ENCODE measurements at places on chromosomes 4 and X.

DNA sequence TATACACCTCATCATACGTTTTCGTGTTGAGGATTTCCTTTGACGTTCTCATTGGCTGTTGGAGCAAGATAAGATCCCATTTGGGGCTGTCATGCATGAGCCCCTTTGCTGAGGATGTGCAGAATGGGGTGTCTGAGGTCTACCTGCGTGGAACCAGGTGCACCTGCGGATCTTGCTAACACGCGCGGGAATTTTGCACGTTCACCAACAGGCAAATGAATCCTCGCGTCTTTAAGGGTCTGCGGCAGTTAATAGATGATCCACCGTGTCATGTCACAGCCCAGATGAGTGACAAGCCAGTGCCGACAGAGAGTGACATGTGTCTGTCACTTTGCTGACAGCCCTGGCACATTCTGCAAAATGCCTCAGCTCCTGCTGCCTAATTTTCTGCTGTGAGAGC lies 56.3 kb upstream of the SHOX start:
- no peak for DNase-seq

GRCh38 chr4:11427121-11427996 lies 1.3 kb downstream of the HS3ST1 start:
- no peak for DNase-seq

DNA sequence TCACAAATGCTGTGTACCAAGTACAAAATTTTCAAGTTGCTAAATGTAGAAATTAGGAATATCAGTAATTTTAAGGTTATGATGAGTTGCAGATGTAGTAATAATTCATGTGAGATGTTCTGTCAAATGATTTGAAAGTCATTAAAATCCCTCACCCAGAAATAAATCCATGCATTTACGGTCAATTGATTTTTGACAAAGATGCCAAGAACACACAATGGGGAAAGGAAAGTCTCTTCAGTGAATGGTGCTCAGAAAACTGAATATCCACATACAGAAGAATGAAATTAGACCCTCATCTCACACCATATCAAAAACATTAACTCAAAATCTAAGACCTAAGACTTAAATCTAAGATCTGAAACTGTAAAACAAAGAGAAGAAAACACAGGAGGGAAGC lies 12.9 kb upstream of the BMPR1B start:
- DNase-seq: no peak

- DNase-seq: no peak
Measured at GRCh38 chrX:126485409-126485808, 67.2 kb downstream of the DCAF12L1 start.

- no peak for DNase-seq
Measured at GRCh38 chr4:142036795-142037583, 400.6 kb downstream of the IL15 start.

DNA sequence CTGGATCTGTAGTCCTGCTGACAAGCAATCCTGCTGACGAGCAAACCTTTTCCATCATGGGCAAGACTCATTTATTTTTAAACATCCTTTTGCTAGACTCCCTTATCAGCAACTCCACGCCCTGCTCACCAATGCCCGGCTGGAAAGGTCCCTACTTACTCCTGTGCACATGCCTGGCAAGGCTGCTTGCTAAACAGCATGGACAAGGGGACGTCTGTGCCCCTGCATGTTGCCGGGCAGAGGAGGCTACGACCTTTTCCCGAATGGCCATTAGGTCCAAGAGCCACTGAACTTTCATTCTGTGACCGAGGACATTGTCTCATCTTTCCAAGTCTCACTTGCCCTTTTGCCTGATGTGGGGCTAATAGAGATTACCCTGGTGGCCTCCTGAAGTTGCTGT lies 98.6 kb downstream of the MGST2 start:
- DNase-seq: peak; percentile 83

GRCh38 chr4:89277412-89277811 lies 30.2 kb downstream of the GPRIN3 start:
- no peak for DNase-seq

DNA sequence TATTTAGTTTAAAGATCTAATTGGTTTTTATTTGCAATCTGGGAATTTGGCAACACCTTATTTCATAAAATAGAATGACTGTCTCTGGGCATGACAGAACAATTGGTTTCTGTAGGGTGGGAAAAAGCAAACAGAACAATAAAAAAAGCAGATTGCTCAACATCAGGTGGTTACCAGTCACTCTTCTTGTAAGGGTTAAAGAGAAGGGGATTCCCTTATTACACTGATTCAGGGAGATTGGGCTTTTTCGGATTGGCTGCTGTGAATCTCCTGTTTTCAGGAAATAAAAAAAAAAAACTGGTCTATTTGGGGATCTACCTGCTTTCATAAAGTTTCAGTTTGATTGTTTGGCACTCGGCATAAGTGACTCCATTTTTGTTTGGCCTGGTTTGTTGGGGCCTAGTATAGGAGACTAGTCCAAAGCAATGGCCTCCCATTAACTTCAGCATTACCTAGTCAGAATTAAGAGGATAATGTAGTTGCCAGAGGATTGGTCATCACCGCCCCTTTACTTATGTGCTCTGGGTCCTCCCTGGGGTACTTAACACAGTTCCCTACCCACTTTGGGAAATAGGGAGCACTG lies 380.5 kb downstream of the IDS start:
- DNase-seq: no peak

- no peak for DNase-seq
Measured at GRCh38 chr4:109826719-109827118, 1.1 kb upstream of the RRH start.

DNA sequence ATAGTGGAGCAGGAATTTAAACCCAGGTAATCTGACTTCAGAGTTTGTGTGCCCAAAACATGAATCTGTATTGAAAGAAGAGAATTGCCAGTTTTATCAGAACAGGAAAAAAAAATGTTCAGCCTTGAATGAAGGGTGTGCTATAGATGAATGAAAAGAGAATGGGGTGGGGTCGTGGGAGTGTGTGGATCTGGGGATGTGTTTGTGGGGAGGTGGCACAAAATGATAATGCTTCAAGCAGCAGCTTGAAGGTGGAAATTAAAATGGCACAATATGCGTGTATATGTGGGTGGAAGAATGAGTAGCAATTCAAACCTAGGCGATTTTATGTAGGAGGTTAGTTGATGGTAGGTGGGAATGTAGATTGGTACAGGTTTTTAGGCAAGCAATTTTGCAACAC lies 122.2 kb downstream of the IL1RAPL1 start:
- no peak for DNase-seq

DNA sequence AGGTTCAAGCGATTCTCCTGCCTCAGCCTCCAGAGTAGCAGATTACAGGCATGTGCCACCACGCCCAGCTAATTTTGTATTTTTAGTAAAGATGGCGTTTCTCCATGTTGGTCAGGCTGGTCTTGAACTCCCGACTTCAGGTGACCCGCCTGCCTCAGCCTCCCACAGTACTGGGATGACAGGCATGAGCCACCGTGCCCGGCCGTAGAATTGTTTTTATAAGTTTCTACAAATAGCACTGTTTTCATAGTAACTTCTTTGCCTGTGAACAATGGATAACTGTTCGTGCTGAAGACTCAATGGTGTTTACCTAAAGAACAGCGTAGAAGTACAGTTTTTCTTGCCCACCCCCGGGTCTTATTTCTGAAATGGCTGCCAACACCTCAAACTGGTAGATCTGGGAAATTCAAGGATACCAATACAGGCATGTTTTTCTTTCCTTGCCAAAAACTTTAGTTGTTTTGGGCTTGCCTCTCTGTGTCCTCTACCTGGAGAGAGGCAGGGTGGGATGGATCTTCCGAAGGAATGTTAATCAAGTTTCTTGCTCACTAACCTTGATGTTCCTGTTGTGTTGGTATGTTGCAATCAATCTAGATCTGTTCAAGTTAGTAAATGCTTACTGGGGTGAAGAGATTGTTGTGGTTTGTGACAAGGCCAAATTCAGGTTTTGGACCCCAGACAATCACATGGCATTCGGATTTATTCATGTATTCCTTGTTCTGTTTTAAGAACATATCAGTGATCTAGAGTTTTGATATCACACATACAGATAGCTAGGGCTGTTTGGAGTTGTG lies 2.8 kb upstream of the RUFY3 start:
- no peak for DNase-seq
